GM23248 (cell line): ENCODE measurements at places on chromosomes 4 and X. TPM values are rescaled to one million over a fixed set of nuclear protein-coding genes. Genes with fewer than 3 reads are reported as not detected.

CHRDL1 gene
- 0.06 TPM in 1 of 2 replicates, not detected in the other for polyA plus RNA-seq

AFF2 gene
- polyA plus RNA-seq = 0.06 and 0.31 TPM in 2 replicates

- DNase-seq = no peak
Observed at GRCh38 chr4:169124661-169125060, 114.6 kb upstream of the CBR4 start.

DNA sequence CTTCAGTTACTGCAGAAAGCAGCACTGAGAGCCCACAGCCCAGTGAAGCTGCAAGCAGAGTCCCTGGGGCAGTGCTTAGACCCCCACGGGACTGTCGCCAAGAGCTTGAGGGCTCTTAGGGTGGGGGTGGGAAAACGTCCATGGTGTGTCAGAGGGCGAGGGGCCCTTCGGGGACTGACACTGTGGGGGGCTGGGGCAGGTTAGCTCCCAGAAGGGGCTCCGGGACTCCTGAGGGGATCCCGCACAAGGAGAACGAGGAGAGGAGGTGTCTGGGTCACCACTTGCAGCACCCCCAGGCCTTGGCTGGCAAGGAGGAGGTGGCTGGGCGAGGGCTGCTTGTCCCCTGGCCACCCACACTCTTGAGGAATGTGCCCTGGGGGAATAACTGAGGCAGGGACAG lies 20.8 kb downstream of the NAT8L start:
- DNase-seq = no peak
